ENCODE measurements at places on chromosomes 6 and 20.

GRCh38 chr20:62826646-62827310, 9.9 kb downstream of the COL9A3 start:
- DNase-seq: no peak

DNA sequence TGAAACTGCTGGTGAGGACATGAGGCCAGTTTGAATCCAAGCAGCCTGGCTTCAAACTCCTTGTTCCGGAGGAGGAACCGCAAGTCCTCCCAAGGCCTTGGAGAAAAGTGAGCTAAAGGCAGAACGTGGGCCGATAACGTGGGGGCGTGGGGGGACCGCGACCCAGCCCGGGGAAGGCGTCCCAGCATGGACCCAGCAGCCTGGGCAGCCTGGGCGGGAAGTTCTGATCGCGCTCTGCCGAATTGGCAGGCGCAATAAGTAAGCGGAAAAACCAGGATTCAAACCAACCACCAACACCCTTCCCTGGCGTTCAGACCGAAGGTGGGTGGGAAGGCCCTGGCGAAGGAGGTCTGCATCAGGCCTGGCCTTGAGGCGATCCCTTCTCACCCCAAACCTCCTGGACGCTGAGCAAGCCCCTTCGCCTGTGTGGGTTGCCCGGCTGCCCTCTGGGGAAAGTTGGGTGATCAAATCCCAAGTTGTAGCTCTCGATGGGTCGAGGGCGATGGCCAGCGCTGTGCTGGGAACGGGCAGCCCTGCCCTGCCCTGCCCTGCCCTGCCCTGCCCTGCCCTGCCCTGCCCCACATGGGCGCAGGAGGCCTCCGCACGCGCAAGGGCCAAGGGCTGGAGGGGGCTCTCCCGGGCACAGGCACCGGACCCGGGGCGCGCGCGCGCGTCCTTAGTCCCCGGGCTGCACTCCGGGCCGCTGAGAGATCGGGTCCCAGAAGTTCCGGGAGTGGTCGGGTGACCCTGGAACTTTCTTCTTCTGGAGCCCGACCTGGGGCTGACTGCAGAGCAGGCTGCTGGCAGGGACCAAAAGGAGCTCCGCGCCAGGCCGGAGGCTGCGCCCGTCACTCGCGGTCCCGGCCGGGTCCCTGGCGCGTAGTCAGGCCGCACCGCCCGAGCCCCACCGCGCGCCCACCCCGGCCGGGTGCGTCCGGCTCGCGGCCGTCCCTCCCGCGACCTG, 637 bp upstream of the SLC22A3 start:
- no peak for DNase-seq

- DNase-seq: no peak
Measured at GRCh38 chr6:138882369-138883017, 86.6 kb downstream of the ECT2L start.

GRCh38 chr6:139173172-139173571, 38.3 kb downstream of the HECA start:
- no peak for DNase-seq

GRCh38 chr6:21109391-21110178, 484.0 kb upstream of the SOX4 start:
- no peak for DNase-seq

DNA sequence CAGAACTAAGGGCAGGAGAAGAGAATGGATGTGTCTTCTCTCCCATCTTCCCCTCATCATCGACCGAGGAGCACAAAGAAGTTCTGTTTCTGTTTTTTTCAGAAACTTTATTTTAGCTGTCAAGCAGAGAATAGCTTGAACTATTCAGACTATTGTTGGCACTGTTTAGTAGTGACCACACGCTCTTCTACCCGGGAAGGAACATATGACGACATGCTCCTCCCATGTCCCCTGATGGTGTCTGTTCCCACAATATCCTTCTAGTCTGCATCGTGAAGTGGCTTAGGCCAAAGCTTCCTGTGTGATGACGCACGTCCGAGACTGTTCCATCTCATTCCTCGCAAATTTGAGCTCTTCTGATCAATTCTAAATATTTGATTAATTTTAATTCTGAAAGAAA, 27.2 kb upstream of the KIF25 start:
- DNase-seq: no peak
